ENCODE measurements at places on chromosomes 16 and 17.

- DNase-seq = no peak
Measured at GRCh38 chr17:18959071-18959844, 7.3 kb downstream of the SLC5A10 start.

DNA sequence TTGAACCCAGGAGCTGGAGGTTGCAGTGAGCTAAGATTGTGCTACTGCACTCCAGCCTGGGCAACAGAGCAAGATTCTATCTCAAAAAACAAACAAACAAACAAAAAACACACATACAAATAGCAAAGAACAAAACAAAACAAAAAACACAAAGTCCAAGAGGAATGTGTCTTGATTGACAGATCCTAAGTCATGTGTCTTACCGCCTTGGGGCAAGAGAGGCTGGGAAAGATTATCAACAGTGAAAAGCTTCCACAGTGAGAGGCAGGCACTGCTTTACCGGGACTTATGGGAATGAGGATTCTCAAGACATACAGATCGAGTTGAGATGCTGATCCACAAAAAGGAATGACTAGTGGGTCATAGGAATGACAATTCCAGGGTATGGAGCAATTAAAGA is 62.7 kb upstream of the GAS7 start:
- DNase-seq = no peak

- DNase-seq = no peak
Measured at GRCh38 chr17:29760279-29761039, 137.7 kb upstream of the CORO6 start.

DNA sequence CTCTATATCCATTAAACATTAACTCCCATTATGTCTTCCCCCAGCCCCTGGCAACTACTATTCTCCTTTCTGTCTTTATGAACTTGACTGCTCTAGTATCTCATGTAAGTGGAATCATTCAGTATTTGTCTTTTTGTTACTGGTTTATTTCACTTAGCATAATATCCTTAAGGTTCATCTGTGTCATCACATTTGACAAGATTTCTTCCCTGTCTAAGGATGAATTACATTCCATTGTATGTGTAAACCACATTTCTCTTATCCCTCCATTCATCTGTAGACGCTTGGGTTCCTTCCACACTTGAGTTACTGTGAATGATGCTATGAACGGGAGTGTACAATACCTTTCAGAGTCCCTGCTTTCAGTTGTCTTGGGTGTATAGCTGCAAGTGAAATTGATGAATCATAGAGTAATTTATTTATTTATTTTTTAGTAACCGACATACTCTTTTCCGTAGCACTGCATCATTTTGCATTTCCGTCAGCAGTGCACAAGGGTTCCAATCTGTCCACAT is 399.7 kb upstream of the RBFOX1 start:
- DNase-seq = no peak

GRCh38 chr17:71380535-71380934 is 740.3 kb upstream of the SOX9 start:
- DNase-seq = no peak

GRCh38 chr17:227946-228615 is 46.6 kb upstream of the DOC2B start:
- no peak for DNase-seq
